Epithelial cell of prostate (primary cell): ENCODE measurements at places on chromosomes 4 and X.

- no peak for DNase-seq
Measured at GRCh38 chrX:132443196-132444135, 45.4 kb downstream of the MBNL3 start.

GRCh38 chr4:121927948-121928347 is 23.9 kb downstream of the TRPC3 start:
- no peak for DNase-seq

DNA sequence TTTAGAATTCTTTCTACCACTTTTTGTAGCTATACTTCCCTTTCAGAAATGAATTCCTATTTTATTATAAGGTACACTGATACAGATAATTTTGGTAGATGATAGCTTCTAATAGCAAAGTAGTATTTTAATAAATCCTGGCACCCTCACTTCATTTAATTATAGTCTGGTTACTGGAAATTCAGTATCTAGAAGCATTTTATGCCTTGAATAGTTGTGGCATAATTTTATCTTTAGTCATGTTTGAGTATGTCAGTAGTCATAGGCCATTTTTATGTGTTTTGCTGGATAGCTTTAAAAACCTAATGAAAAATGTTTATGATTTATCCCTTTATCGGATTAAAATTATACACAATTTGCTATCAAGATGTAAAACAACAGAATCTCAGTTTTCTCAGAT is 92.3 kb downstream of the DIAPH2 start:
- no peak for DNase-seq

GRCh38 chr4:145956288-145956890 is 17.8 kb upstream of the ZNF827 start:
- no peak for DNase-seq

DNA sequence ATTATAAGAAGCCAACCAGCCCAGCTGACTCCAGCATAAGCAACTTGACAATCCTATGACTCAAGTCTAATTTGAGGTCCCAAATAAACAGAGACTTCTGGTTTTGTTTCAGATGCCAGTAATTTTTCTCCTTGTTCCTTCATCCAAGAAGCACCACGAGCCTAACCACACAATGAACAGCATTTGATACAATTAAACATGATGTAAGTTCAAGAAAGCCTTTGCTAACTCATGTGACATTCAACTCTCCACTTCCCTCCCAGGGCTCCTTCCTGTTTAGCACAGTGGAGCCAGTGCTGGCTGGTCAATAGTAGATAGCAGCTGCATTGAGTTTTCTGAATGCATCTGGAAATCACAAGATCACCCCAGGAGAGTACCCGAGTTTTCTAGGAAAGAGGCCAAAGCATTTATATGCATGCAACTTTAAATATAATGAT is 206.3 kb downstream of the ARHGAP24 start:
- peak; percentile 31 for DNase-seq

GRCh38 chr4:142155347-142155746 is 519.0 kb downstream of the IL15 start:
- no peak for DNase-seq

DNA sequence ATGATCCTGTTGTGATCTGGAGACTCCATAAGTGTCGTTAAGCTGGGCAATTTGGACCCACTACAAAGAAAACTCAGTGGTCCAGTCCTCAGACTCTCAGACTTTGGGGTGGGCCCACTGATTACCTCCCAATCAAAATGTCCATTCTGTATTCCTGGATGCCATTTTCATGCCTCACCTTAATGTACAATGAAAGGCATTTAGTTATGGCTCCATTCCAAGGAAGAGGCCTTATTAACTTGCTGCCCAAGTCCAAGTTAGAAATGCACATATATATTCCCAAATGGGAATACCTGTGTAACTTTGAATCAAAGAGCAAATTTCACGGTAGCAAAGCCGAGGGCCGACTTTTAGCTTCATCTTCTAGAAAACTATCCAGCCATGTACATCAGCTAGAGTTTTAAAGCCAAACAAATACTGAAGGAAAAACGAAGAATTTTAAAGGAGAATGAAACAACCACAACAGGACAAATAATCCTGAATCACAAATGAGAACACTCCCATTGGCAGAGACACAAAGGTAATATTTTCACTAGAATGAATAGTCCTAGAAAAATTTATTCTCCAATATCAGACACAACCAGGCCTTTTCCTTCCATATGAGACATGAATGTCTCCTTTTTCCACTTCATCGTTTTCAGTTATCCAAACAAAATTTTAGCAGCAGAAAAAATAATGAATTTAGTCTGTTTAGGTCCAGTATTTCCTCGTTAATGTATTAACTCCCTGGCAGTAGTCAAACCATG is 63.7 kb upstream of the HHIP start:
- DNase-seq = peak; percentile 29

DNA sequence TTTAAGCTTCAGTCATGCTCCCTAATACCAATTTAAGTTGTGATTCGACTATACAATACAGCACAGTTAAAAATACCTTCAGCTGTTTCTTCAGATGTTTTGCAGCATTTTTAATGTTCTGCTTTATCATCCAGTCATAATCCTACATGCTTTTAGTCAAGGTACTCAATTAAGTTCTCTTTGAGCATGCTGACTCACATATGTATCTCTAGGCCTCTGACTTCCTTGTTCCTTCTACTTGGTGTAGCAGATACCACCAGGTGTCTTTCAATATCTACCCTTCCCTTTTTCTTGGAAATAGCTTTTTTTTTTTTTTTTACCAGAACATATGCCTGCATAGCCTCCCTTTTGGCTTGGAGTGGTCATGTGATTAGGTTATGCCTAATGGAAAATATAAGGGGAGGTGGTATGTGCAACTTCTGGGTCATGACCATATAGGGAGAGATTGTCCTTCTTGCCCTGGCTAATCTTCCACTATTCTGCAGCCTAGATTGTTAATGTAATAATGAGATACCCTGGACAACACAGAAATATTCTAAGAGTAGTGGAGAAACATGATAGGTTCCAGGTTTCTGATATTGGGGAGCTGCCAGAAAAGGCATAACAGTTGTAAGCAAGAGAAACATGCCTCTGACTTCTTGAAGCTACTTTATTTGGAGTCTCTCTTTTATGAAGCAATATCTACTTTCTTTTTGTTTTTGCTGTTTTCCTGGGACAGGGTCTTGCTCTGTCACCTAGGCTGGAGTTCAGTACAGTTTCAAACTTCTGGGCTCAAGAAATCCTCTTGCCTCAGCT is 737.2 kb upstream of the SLIT2 start:
- no peak for DNase-seq

GRCh38 chr4:149076401-149076800 is 634.2 kb upstream of the NR3C2 start:
- DNase-seq = no peak

- no peak for DNase-seq
Measured at GRCh38 chrX:51406688-51407519, 74.3 kb downstream of the NUDT10 start.

DNA sequence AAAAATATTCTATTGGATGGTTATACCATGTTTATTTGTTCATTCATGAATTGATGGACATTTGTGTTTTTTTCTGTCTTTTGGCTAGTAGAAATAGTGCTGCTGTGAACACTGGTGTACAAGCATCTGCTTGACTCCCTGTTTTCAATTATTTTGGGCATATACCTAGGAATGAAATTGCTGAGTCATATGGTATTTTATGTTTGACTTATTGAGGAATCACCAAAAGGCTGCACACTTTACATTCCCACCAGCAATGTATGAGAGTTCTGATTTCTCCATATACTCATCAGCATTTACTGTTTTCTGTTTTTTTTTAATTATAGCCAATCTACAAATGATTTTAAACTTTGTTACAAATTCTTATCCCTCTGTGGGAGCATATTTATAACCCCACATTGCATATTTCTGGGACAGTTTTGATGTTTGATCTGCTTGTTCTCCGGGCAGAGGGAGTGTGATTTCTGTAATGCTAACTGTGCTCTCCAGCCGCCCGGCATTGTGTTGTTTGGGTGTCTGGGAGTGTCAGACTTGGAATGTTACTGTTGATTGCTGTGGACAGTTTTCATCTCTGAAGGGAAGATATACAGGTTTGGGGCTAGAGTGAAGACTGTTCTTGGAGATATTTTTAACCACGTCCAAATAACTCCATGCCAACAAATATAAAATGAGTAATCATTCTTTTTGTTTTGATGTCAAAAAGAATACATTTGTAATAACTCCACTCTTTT is 60.5 kb upstream of the PGRMC2 start:
- no peak for DNase-seq

DNA sequence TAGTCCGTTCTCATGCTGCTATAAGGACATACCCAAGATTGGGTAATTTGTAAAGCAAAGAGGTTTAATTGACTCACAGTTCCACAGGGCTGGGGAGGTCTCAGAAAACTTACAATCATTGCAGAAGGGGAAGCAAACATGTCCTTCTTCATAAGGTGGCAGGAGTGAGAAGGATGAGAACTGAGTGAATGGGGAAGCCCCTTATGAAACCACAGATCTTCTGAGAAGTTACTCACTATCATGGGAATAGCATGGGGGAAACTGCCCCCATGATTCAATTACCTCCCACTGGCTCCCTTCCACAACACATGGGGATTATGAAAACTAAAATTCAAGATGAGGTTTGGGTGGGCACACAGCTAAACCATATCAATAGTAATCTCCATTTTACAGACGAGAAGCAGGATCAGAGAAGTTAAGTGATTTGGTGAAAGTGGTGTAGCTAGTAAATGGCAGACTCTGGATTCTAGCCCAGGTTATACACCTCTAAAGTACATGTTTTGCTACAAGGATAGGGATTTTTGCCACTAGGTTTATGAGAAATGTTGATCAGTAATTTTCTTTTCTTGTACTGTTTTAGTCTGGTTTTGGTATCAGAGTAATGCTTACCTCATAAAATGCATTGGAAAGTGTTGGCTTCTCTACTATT is 47.3 kb upstream of the C1GALT1C1 start:
- no peak for DNase-seq

- no peak for DNase-seq
Measured at GRCh38 chrX:152844256-152844655, 13.4 kb downstream of the NSDHL start.

DNA sequence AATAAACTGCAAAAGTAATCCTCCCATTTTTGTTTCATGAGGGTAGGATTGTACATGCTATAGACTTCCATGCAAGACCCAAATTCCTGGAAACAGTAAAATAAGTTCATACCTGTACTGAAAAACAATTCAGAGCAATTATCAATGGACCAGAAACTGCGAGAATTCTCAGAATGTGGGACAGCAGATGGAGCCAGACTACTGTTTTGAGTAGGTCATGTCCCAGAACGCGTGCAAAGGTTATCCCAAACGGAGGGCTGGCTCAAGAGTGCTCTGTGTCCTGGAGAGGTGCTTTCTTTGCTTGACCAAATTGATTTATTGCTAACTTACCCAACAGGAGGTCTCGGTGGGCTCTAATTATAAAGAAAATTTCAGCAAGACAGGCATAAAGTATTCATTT is 1.7 kb upstream of the MAGEH1 start:
- no peak for DNase-seq

- no peak for DNase-seq
Measured at GRCh38 chr4:52212702-52213101, 161.6 kb downstream of the SPATA18 start.

- no peak for DNase-seq
Measured at GRCh38 chr4:78019414-78019813, 37.7 kb upstream of the FRAS1 start.

DNA sequence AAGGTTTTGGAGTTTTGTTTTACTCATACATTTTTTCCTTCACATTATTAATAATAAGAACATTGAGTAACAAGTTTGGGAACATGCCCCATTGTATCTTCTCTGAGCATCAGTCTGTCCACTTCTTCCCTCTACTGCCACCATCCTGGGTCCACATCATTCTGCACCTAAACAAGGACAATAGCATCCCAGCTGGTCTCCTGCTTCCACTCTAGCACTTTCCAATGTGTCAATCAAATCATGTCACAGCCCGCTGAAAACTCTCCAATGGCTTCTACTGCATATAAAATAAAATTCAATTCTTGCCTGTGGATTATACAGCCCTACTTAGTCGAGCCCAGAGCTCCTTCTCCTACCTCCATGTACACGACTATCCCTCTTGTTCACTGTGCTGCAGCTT is 66.8 kb upstream of the RBPJ start:
- no peak for DNase-seq

GRCh38 chrX:97728215-97728614 is 844.5 kb downstream of the RPA4 start:
- no peak for DNase-seq

DNA sequence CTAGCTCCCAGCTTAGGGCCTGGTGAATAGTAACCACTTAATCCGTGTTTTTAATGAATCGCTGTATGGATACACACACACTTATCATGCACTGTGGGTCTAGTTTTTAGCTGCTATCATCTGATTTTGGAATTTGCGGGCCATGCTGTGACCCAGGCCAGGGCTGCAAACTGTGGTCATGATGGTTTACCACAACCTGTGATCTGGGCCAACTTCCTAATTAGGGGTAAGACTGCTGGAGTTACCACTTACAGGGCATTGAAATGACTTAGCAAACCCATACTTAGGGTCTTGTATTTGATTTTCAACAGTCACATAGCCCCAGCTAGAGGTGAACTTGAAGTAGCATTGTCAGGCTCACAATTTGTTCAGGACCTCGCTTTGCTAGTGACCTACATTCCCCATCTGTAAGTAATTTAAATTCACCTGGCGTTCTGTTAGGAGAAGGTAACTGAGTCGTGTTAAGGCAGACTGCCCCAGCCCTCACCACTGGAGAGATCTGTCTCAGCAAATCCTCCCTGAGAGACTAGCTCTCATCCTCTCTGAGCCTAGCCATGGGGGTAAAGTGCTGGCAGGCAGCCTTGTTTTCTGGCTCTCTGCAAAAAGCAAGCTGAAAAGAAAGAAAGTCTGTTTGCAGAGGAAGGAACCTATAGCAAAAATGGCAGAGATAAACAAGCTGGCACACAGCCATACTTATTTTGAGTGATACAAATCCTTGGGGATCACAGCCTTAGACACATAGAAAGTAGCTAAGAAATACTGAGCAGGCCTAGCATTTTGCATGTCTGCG is 33.8 kb upstream of the EGFL6 start:
- DNase-seq = no peak

- no peak for DNase-seq
Measured at GRCh38 chrX:9342561-9343051, 122.3 kb upstream of the TBL1X start.

GRCh38 chr4:80094191-80094590 is 21.2 kb upstream of the ANTXR2 start:
- no peak for DNase-seq

DNA sequence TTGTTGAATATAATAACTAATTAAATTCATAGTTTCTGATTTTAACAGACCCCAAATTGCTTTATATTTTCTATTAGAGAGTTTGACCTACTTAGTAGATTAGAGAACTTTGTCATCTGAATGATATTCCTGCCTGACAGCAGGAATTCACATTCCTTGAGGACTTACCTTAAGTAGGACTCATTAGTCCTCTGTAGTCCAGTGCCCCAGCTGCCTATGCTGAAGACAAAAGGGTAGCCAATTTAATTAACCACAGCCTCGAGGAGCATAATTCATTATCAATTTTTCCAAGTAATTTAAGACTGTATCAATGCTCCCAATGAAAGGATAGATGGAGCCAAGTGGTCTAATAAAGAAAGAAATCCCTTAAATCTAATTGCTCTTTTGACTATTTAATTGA is 1405.0 kb upstream of the IGFBP7 start:
- no peak for DNase-seq
